ENCODE measurements at places on chromosomes 5 and 9. TPM values are rescaled to one million over a fixed set of nuclear protein-coding genes. Genes with fewer than 3 reads are reported as not detected.

Gene FOXD4L6
- total RNA-seq: 0.20 TPM

Gene OR1B1
- total RNA-seq: not detected

Gene ROPN1L
- total RNA-seq: 7.1 TPM

Gene ACOT12
- total RNA-seq: not detected

Gene ACTBL2
- 1.5 TPM for total RNA-seq

Gene AQP3
- 9.9 TPM for total RNA-seq

Gene GRM6
- not detected for total RNA-seq

Gene OTULINL
- total RNA-seq: 4.1 TPM

Gene C1QTNF2
- 0.20 TPM for total RNA-seq

Gene TLX3
- not detected for total RNA-seq

DNA sequence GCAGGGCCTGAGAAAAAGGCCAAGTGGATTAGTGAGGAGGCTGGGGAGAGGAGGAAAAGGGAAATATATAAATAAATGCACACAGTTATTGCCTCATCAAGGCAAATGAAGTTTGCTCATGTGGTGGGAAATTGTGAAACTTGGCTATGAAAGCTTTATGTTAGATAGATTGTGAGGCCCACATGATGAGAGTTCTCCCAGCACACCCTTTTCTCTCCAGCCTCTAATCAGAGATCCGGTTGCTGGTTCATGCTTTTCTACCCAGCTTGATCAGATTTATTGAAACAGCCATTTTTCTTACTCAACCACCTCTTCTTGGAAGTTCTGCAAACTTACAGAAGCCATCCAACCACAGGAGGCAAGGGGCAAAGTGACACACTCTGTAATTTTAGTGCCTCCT lies 125.8 kb upstream of the KLF4 start:
- no peak for DNase-seq

DNA sequence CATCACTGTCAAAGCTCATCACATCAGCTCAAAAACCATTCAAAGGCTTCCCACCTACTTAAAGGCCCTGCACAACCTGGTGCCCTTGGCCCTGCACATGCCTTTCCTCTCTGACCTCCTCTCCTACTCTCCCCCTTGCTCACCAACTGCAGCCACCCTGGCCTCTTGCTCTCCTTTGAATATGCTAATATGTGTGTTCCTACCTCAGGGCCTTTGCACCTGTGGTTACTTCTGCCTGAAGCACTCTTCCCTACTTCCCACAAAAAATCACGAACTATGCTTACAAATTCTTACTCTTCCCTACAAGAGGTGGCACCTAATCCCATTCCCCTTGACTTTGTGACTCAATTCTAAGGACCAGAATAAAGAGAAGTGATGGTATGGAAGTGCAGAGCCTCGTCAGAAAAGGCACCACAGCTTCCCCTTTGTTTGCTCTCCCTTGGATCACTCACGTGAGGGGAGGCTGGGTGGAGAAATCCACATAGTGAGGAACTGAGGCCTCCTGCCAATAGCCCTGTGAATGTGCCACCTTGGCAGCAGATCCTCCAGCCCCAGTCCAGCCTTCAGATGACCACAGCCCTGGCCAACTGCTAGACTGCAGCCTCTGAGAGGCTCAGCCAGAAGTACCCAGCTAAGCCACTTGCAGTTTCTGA lies 3.2 kb upstream of the TMEM171 start:
- DNase-seq: no peak

DNA sequence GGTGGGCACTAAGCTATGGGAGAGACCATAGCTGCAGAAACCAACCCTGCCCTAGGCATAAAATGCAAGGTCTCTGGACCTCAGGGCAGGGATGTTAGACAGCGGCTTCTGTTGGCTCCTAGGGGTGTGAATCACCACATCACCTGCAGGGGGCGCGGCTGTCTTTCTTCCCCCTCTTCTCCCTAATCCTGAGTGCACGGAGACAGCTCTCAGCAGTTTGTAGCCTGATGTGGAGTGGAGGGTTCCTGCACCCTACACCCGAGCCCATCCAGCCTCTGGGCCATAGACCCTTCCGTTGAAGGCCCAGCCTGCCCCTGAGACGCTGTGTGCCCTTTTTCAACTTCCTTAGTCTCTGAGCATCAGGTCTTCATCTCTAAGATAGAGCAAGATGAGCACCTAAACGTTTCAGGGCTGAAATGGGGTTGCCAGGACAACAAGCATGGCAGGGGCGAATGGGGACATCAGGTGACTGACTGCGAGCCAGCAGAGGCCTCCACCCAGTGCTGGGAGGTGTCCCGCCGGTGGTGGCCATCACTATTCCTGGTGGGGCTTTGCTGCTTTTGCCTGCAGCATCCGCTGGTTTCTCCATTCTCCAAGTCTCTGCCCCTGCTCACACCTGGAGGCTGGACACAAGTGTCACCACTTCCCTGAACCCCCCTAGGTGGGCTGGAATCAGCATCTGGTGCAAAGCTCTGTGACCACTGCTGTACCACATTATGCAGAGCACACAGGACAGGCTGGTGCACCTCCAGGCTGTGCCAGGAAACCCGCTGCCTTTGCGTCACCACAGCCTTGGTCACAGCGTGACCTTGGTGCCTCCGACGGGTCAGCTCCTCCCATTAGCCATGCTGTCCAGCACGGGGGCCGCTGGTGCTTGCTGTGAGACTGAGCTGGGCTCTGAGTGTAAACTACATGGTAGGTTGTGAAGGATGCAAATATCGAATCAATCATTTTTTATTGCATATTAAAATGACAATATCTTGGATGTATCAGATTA lies 2.5 kb upstream of the SEC16A start:
- peak; percentile 53 for DNase-seq

GRCh38 chr5:135102716-135103574 lies 68.9 kb upstream of the PITX1 start:
- no peak for DNase-seq

DNA sequence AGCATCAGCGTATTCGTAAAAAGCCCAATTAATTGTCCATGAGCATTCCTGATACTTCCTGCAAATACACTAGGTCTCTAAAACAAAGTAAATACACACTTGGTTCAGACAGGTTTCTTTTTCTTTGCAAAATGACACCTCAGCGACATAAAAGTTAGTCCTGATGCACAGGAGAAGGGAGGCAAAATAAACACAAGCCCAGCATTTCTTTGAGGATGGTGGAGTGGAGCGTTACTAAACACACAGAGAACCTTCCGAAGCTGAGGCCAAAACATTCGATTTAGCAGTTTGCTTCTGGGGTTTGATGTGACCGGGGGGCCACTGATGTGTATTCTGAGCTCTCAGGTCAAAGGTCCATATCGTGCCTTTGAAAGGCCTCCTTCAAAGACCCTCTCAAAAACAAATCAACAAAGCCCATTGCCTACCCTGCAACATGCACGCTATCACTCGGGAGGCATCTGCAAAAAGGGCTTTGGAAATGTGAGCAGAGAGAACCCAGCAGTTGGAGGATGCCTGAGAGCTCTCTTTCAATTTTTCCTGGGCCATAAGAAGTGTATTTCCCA lies 268.4 kb upstream of the PANK3 start:
- no peak for DNase-seq

- peak; percentile 87 for DNase-seq
Observed at GRCh38 chr5:66881480-66882161, 285.4 kb downstream of the MAST4 start.

- no peak for DNase-seq
Observed at GRCh38 chr9:1454211-1454610, 404.1 kb downstream of the DMRT2 start.

GRCh38 chr5:107426872-107427271 lies 243.9 kb downstream of the EFNA5 start:
- DNase-seq: no peak

DNA sequence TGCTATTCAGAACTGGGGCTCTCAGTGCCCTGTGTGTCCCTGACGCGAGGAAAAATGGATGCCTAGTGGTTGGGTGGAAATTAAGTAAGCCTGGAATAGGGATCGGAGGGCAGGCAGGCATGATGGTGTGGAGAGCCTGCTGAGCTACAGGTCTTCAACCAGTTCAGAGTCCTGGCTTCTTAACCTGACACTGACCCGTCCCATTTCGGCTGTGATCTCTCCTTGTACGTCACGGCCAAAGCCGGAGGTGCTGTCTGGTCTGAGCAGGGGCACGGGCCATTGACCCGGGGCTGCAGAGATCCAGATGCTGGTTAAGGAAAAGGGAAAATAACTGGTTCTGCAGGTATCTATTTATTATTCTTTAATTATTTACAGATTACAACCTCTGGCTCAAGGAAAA lies 27.9 kb downstream of the RHOBTB3 start:
- no peak for DNase-seq

GRCh38 chr5:58016358-58016757 lies 443.5 kb downstream of the PLK2 start:
- DNase-seq: peak; percentile 87

All from PC-9 (cell line).